ENCODE measurements at places on chromosomes 12 and 14.

DNA sequence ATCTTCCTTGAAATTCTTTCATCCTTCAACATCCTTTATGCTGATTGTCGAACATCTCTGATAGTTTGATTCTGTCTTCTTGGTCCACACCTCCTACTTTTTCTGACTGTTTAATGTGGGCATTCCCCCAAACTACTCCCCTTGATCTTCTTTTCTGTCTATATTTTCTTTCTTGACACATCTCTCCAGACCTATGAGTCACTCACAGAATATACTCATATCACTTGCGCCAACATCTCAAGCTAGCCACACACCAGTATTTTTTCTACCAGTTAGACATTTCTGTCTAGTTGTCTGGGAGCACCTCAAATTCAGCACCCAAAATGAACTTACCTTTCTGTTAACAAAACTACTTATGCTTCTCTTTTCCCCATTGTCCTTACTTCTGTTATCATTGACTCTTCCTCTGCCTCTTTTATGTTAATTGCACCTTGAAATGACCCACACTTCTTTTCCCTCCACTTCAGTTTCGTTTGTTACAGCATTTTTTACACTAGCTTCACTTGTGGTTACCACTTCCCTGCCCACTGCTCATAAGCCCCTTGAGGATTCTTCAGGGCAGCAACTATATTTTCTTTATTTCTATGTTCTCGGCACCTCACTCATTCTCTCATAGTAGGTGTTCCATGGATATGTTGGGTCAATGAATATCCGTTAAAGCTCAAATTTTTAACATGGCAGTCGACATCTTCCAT is 33.5 kb downstream of the TSHR start:
- DNase-seq = no peak

DNA sequence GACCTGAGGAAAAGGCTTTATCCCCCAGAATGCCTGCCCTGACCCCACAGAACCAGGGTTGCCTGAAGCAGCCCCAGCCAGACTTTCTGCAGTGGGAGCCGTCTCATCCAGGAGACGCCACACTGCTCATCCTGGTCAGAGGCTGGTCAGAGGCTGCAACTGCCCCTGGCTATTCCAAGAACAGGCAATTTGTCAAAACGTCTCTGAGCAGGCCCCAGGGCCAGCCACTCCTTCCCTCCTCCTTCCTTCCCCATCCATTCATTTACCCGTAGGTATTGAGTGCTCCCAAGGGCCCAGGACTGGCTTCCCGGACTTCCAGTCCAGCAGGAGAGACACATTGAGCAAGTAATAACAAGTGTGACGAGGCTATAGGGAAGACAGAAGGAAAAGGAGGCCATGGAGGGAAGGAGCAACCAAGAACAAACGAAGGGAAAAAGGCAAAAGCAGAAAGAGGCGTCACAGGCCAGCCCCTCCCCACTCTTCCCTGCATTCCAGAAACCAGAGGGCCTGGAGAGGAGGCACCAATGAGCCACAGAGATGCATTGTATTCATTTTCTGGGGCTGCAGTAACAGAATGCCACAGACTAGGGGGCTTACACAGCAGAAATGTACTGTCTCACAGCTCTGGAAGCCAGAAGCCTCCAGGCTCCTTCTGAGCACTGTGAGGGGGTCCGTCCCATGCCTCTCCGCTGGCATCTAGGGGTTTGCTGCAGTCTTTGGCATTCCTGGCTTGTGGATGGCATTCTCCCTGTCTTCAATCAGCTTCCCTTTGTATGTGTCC is 21.0 kb upstream of the CD9 start:
- no peak for DNase-seq

DNA sequence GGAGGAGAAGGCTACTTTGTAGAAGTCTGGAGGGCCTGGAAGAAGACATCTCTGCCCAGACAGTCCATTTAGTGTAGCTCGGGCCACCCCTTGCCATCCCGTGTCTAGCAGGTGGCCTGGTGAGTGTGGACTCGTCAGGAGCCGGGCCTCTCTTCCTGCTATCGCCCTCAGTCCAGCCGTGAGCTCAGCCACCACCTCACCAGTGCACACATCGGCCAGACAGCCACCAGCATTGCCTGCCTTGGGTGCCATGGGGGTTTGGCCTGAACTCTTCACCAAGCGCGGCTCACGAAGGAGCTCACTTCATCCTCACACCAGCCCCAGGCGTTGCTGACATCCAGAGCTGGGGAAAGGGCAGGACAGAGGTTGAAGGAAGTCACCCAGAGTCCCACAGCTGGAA is 19.6 kb upstream of the TRAF3 start:
- DNase-seq = no peak

DNA sequence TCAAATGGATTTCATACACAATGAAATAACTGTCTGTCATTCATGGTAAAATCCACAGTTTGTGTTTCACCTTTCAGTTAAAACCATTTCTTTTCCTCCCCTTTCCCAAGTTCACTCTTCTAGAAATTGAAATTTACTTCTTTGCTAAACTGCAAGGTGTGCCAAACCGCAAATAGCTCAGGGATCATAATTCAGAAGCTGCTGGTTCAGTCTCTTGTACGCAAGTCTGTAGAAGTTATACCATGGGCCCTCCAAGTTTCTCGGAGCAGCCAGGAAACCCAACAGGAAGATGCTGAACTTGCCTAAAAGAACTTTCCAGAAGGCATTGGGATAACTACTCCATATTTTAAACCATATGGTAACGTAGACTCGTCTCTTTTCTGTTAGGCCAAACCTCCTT is 268.9 kb downstream of the FLRT2 start:
- DNase-seq = no peak

DNA sequence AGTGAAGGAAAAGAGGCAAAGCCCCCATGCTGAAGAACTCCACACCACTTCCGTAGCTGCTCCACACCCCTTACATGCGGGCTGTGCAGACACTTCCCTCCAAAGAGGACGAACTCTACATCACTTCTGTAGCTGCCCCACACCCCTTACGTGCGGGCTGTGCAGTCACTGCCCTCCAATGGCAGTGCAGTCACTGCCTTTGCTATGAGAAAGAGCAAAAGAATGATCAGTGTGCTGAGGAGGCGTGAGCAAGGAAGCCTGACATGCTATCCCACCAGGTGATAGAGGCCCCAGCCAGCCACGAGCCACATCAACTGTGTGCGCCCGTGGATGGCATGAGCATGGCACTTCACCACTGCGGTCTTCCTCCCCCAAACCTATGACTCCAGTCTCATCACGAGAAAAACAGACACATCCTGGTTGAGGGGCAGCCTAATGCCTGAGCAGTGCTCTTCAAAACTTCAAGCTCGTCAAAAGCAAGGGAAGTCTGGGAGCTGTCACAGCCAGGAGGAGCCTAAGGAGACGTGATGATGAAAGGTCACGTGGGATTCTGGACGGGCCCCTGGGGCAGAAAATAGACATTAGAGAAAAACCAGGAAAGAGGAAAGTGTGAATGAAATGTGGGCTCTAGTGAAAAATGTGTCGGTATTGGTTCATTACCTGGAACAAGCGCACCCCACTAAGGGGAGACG is 60.8 kb upstream of the C14orf180 start:
- no peak for DNase-seq

DNA sequence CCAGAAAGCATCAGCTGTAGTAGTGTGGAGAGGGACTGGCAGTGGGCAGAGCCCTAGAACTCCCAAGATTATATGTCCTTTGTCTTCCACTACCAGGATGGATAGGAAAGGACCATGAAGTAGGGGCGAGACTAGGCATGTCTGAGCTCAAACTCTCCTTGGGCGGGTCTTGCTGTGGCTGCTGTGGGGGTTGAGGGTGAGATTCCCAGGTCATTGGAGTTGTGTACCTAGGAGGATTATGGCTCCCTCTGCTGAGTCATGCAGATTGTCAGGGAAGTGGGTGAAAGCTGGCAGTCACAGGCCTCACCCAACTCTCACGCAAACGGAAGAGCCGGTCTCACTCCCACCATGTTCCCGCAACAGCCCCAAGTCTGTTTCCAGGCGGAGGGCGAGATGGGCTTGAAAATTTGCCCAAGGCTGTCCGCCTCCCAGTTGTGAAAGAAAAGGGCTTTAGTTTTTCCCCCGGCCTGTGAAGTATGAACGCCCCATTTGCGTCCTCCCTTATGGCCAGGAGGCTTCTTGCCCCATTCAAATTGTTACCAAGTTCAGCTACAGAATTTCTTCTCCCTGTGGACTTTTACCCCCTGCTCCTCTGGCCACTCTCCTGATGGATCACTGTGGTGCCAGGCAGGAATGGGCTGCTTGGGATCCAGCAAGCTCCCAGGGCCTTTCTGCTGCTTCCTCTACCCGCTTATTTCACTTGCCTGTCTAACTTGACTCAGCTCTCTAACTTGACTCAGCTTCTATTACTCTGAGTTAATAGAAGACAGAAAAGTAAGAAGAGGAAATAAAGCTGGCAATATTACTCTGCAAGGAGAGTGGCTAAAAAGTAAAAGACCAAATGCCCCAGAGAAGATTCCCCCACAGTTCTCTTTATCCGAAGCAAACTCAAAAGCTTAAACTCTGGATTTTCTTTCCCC is 159.3 kb downstream of the SLC2A13 start:
- DNase-seq = no peak

DNA sequence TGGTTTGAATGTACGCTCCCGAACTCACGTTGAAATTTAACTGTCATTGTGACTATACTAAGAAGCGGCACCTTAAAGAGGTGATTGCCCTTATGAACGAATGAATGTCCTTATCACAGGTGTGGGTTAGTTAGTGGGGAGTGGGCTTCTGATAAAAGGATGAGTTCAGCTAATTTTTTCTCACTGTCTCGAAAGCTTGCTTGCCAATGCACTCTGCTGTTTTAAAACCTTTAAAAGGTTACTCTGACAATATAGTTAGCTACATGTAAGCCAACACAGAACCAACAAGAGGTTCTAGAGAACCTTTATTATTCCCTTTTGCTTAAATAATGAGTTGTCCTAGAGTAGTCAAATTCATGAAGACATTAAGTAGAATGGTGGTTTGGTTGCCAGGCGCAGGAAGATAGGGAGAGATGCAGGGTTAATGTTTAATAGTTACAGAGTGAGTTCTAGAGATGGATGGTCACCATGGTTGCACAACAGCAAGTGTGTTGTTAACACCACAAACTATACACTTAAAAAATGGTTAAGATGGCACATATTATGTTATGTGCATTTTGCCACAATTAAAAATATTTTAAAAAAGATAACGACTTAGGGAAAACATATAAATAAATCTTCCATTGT is 26.3 kb downstream of the RTN1 start:
- DNase-seq = no peak

- DNase-seq = no peak
Measured at GRCh38 chr12:96256672-96257361, 62.6 kb downstream of the ELK3 start.

DNA sequence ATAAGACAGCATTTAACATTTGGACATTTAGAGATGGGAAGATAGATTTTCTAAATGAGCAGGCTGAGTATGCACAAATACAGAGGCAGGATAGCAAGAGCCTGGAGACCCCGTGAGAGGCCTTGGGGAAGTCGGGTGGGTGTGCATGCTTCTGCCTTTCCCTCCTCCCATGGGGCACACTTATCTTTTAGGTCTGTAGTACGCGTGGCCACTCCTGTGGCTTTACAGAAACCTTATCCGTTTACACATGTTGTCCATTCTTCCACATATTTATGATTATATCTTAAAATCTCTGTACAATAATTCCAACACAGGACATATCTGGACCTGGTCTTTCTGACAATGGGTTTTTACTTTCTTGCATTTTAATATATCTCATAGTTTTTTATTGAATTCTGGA is 33.6 kb downstream of the GYS2 start:
- no peak for DNase-seq

DNA sequence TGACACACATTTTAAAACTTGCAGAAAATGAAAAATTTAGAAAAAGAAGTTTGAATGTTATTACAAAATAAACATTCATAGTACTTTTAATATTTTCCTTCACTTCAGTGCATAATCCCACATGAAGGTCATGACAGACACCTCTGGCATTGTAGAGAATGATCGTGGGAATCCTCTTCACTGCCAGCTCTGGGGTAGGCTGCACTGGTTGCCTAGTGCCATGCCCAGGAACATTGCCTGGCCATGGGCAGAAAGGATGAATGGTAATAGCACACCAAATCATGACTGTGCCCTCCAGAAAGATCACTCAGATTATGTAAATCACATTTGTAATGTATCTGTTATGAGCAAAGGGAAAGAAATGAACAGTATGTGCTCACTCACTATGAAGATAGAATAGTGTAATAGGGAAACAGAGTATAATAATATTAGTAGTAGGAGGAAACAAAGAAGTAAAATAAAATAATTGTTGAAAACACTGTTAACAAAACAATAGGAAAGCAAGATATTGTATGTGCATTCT is 161.6 kb downstream of the PLCZ1 start:
- no peak for DNase-seq

GRCh38 chr12:106954462-106955376 is 988 bp upstream of the TMEM263 start:
- DNase-seq = no peak

DNA sequence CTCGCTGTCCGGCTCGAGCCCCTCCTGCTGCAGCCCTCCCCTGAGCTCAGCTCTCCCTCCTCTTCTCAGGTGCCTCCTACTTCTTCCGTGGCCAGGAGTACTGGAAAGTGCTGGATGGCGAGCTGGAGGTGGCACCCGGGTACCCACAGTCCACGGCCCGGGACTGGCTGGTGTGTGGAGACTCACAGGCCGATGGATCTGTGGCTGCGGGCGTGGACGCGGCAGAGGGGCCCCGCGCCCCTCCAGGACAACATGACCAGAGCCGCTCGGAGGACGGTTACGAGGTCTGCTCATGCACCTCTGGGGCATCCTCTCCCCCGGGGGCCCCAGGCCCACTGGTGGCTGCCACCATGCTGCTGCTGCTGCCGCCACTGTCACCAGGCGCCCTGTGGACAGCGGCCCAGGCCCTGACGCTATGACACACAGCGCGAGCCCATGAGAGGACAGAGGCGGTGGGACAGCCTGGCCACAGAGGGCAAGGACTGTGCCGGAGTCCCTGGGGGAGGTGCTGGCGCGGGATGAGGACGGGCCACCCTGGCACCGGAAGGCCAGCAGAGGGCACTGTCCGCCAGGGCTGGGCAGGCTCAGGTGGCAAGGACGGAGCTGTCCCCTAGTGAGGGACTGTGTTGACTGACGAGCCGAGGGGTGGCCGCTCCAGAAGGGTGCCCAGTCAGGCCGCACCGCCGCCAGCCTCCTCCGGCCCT is 22.8 kb downstream of the MMP17 start:
- no peak for DNase-seq

GRCh38 chr12:93759512-93760081 is 82.4 kb downstream of the CRADD start:
- no peak for DNase-seq

DNA sequence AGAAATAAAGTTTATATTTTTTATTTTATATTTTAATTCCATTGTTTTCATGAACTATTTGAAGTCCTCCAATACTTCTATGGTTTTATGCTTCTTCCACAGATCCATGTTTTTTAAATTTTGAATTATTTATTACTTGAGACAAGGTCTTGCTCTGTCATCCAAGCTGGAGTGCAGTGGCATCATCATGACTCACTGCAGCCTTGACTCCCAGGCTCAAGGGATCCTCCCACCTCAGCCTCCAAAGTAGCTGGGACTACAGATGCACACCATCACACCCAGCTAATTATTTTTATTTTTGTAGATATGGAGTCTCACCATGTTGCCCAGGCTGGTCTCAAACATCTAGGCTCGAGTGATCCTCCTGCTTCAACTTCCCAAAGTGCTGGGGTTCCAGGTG is 28.8 kb upstream of the DLGAP5 start:
- no peak for DNase-seq

All from RPMI8226 (cell line).